ENCODE measurements at places on chromosomes 7 and 10.

DNA sequence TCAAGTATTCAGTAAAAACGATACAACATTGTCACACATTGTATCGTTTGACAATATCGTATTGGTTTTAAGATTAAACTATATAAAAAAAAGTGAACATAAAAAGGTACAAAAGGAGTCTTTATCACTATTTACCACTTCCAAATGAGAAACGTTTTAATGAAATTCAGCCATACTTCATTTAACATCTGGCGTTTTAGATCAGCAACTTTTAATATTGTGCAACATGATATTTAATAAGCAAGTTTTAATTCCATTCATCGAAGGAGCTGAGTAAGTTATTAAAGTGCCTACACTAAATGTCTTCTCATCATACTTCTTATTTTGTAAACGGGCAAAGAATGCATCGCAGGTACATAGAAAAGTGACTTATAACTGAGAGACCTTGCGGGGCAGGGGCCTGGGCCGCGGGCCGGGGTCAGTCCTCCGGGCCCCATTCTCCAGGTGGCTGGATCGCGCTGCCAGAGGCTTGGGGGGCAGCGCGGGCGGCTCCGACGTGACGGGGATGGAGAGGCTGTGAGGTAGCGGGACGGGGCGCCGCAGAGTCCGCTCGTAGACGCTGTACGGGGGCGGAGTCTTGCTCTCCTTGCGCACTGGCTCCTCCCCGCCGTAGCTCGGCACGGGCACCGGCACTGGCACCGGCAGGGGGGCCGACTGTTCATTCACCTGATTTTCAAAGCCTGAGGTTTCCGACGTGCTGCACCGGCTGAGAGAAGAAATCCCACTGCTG, 165.8 kb upstream of the IMMP2L start:
- no peak for DNase-seq

- no peak for DNase-seq
Observed at GRCh38 chr7:1961701-1962276, 271.0 kb downstream of the MAD1L1 start.

- DNase-seq, result no peak
Observed at GRCh38 chr10:49400365-49400764, 4.5 kb upstream of the DRGX start.

DNA sequence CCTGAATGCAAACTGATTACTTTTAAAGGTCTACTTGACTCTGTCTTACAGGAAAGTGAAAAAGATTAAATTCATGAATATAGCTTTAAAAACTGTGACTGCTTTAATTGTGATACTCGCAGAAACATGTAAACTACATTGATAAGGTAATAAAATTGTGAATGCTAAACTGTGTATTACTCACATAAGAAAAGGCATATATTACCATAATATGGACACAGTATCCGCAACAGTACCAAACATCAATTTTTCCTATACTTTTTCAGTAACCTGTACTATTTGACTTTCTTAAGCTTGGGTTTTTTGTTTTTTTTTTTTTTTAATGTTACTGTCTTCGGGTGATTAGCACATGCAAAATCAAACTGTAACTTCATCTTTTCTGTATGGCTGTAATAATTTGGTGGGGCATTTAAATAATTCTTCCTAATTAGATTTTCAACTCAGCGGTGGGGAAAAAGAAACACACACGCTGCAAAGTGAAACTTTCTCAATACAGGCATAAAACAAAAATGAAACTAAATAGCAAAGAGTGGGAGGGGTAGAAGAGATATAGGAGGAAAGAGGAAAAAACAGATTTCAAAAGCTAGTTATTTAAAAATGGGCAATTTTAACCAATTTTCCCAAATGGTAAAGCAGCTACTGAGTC, 23.2 kb downstream of the NT5C3A start:
- DNase-seq, result no peak

- no peak for DNase-seq
Observed at GRCh38 chr7:149690688-149691446, 82.5 kb downstream of the ZNF467 start.

GRCh38 chr7:37643876-37644275, 39.7 kb upstream of the GPR141 start:
- DNase-seq, result no peak

GRCh38 chr7:27071622-27072390, 24.0 kb downstream of the HOXA1 start:
- DNase-seq, result no peak

DNA sequence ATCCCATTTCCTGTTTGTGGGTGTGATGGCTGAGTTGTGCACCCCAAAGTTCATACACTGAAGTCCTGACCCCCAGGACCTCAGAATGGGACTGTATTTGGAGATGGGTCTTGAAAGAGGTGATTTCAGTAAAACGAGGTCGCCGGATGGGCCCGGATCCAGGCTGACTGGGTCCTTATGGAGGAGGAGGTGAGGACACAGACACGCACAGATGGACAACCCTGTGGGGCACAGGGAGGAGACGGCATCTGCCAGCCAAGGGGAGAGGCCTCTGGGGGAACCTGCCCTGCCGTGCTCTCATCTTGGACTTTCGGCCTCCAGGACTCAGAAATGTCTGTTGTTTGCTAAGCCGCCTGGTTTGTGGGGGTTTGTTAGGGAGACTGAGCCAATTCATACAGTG, 61.1 kb downstream of the PTPRN2 start:
- DNase-seq, result no peak

DNA sequence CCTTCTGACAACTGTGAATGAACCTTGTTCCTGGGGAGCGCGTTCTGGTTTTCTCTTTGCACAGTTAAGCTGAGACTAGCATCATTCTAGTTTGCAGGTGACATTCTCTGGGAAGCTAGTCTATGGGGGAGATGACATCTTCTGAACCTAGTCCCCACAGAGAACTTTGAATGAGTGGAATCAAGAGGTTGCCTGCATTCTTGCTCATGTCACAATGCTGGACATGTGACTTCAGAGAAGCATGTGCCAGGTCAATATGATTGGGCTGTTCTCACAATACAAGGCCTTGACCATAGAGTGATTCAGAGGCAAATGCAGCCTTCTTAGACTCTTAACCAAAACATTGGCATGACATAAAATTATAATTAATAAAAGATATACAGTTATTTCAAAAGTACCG, 22.1 kb downstream of the KLLN start:
- DNase-seq, result no peak

GRCh38 chr7:18550574-18550973, 55.0 kb downstream of the HDAC9 start:
- DNase-seq, result no peak

- no peak for DNase-seq
Observed at GRCh38 chr10:43214071-43214955, 52.6 kb downstream of the RASGEF1A start.

GRCh38 chr7:55254596-55255495, 110.3 kb upstream of the LANCL2 start:
- DNase-seq, result peak; percentile 90

DNA sequence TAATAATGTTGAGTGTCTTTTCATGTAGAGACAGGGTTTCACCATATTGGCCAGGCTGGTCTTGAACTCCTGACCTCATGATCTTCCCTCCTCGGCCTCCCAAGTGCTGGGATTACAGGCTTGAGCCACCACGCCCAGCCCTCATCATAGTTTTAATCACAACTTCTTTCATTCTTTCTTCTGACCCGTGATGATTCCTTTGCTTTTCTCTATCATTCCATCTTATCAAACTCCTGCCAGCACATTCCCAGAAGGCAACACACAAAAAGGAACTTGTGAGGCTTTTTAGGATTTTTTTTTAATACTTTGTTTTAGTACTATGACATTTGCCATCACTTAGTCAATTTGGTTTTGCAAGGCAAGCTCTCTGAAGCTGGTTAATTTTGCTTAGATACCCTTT, 77.5 kb upstream of the MEOX2 start:
- no peak for DNase-seq

DNA sequence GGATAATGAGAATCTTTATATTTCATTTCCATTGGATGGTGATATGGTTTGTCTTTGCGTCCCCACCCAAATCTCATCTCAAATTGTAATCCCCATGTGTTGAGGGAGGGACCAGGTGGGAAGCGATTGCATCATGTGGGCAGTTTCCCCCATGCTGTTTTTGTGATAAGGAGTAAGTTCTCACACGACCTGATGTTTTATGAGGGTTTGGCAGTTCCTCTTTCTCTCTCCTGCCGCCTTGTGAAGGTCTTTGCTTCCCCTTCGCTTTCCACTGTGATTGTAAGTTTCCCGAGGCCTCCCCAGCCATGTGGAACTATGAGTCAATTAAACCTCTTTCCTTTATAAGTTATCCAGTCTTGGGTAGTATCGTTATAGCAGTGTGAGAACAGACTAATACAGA, 59.4 kb downstream of the MTPN start:
- DNase-seq, result no peak

GRCh38 chr7:21430575-21430954, 2.7 kb downstream of the SP4 start:
- DNase-seq, result no peak

DNA sequence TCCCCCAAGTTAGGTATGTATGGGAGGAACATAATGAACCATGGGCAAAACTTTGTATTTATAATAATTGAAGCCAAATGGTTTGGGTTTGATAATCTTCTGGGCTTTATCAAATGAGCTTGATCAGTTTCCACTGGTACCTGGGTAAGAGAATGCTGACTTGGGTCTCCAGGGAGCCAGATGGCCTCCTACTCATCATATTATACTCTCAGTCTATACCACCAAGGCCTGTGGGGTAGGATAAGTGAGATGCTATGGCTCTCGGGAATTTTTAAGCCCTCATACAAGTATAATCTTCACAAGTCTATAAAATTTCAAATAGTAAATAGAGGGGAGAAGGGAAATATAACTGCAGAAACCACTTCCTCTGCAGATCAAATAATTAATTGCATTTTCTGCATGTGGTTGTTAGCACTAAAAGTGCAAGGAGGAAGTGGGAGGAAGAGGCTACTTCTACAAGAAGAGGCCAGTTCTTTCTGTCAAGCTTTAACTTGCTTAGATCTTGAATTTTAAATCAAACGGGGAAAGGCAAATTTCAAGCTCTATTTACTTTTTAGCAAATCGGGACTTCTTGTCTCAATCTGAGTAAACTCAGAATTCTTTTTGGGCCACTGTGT, 349.0 kb downstream of the SORCS1 start:
- DNase-seq, result no peak

DNA sequence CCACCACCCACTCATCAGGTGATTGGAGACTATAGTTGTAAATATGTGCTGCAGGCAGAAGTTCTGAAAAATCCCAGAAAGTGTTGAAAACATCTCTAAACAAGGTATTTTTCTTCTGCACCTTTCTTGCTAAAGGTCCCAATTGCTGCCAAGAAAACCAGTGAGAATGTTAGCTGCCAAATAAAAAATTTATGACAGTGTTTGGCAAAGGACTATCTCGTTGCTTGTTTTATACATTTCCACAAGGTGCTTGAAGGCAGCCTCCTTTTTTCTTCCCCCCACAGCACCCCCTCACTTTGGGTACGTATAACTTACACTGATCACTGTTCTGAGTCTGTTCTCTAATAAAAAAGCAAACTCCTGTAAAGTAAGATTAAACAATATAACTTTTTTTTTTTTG, 158.6 kb upstream of the TCF7L2 start:
- no peak for DNase-seq

GRCh38 chr10:84205049-84205852, 10.9 kb downstream of the CDHR1 start:
- peak; percentile 55 for DNase-seq

GRCh38 chr10:5943536-5943935, 33.8 kb downstream of the IL15RA start:
- no peak for DNase-seq

DNA sequence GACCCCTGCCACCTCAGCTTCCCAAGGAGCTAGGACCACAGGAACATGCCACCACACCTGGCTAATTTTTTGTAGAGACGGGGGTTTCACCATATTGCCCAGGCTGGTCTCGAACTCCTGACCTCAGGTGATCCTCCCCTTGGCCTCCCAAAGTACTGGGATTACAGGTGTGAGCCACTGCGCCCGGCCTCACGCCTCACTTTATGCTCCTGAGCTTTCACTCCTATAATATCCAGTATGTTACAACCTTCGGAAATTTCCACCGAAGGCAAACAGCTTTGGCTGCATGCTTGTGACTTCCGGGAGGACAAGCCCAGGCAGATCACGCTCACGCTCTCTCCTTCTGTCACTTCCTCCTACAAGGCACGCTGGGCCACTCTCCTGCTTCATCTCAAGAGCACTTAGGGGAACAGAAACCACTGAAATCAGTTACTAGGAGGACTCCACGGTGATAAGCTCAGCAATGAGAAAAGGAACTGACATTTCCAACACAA, 4.4 kb upstream of the MAD1L1 start:
- peak; percentile 77 for DNase-seq

GRCh38 chr7:103719070-103719469, 270.4 kb downstream of the RELN start:
- no peak for DNase-seq

- DNase-seq, result no peak
Observed at GRCh38 chr7:148726385-148726784, 27.7 kb downstream of the CUL1 start.

DNA sequence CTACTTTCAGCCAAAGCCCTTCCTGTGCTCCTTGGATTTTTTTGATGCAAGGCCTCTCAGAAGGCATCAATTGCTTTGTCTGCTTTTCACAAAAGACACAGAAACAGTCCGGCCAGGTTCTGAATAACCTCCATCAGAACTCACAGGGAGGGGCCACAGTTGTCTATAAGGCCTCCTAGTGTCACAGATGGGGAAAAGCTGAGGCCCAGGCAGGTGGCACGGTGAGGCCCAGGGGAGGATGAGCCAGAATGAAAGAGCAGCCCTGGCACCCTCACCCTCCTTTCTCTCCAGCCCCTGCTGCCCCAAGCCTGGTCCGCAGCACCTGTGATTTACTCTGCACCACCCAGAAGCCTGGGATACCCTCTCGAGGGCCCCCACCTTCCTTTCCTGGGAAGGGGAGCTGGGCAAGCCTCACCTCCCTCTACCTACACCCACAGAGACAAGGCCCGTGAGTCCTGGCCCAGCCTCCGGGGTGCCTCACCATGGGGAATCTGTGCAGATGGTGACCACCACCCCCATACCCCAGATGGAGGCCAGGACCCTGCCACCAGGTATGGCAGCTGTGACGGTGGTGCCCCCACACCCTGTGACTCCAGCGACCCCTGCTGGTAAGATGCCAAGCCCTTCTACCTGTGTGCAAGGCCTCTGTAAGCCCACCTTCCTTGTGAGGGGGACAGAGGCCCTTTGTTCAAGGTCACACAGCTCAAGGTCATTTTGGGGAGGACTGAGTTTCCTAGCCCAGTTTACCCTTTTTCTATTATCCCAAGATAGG, 26.2 kb upstream of the ZNF467 start:
- peak; percentile 80 for DNase-seq

- DNase-seq, result peak; percentile 49
Observed at GRCh38 chr10:71608819-71609768, 110.5 kb downstream of the C10orf105 start.

GRCh38 chr7:97512441-97513207, 219.3 kb upstream of the TAC1 start:
- DNase-seq, result no peak

DNA sequence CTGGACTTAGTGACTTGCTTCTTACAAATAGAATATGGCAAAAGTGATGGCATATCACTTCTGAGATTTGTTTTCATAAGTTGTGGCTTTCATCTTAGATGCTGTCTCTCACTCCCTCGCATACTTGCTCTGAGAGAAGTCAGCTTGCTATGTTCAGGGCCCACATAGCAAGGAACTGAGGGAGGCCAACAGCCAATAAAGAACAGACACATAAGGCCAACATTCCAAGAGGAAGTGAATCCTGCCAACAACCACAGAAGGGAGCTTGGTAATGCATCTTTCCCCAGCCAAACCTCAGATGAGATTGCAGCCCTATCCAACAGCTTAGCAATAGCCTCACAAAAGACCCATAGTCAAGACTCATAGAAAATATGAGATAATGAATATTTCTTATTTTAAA, 39.2 kb upstream of the DMTF1 start:
- no peak for DNase-seq

- no peak for DNase-seq
Observed at GRCh38 chr7:52708846-52709245, 326.6 kb upstream of the POM121L12 start.

Measured in GM12891 (cell line).